ENCODE measurements at places on chromosomes 11 and 22. TPM values are rescaled to one million over a fixed set of nuclear protein-coding genes. Genes with fewer than 3 reads are reported as not detected.

The MYRF gene
- total RNA-seq, result 0.18 TPM

The ALDH3B2 gene
- 0.14 TPM for total RNA-seq

The APOA1 gene
- not detected for total RNA-seq

The RNH1 gene
- total RNA-seq, result 219 TPM

The P2RX6 gene
- total RNA-seq, result 0.21 TPM

The MPPED1 gene
- total RNA-seq, result not detected

The TYMP gene
- 56.6 TPM for total RNA-seq

The SIDT2 gene
- 10.5 TPM for total RNA-seq

The FXYD2 gene
- total RNA-seq, result not detected

The L3MBTL2 gene
- total RNA-seq, result 20.6 TPM

The LMNTD2 gene
- 0.95 TPM for total RNA-seq

The KCTD14 gene
- total RNA-seq, result 11.2 TPM

The PELI3 gene
- total RNA-seq, result 11.1 TPM

The TOMM22 gene
- total RNA-seq, result 83.3 TPM

The APLNR gene
- total RNA-seq, result not detected

The CASP4 gene
- 76.0 TPM for total RNA-seq

The CAVIN3 gene
- total RNA-seq, result 121 TPM

The JAML gene
- total RNA-seq, result not detected

The OR56A1 gene
- not detected for total RNA-seq

The SYCE3 gene
- not detected for total RNA-seq

The SYT8 gene
- total RNA-seq, result 18.1 TPM

The PHF21B gene
- 0.27 TPM for total RNA-seq

The OR4C3 gene
- total RNA-seq, result not detected

The CD248 gene
- total RNA-seq, result not detected

The OR2AG1 gene
- total RNA-seq, result not detected

The C1QTNF4 gene
- total RNA-seq, result 0.14 TPM

The SPINDOC gene
- total RNA-seq, result 20.6 TPM

The MIOX gene
- not detected for total RNA-seq

The RBMXL2 gene
- total RNA-seq, result not detected

The HSCB gene
- 12.0 TPM for total RNA-seq

The LGALS12 gene
- total RNA-seq, result not detected

The GRIA4 gene
- not detected for total RNA-seq

The ELF5 gene
- total RNA-seq, result not detected

The OR52E8 gene
- total RNA-seq, result not detected

The TRIM51 gene
- total RNA-seq, result not detected

The TOB2 gene
- total RNA-seq, result 22.3 TPM

The LAYN gene
- total RNA-seq, result 8.1 TPM

The CNIH2 gene
- 0.34 TPM for total RNA-seq

The TMEM135 gene
- 22.1 TPM for total RNA-seq

The SLC22A6 gene
- not detected for total RNA-seq

The HYOU1 gene
- 149 TPM for total RNA-seq

The CBX7 gene
- 1.2 TPM for total RNA-seq

The CASP5 gene
- not detected for total RNA-seq

The LARGE2 gene
- total RNA-seq, result 48.1 TPM

The KCNK4 gene
- not detected for total RNA-seq

The FGF3 gene
- not detected for total RNA-seq

The CXCR5 gene
- total RNA-seq, result not detected

The CCDC87 gene
- 0.32 TPM for total RNA-seq

The APOBEC3G gene
- 3.6 TPM for total RNA-seq

The CDCA5 gene
- 37.4 TPM for total RNA-seq

The CDC42BPG gene
- total RNA-seq, result 11.1 TPM

The GALNT18 gene
- 36.0 TPM for total RNA-seq

The MDK gene
- total RNA-seq, result 23.4 TPM

The RASL10A gene
- not detected for total RNA-seq

The USP2 gene
- total RNA-seq, result 0.27 TPM

The TMEM179B gene
- 55.0 TPM for total RNA-seq

The CCDC81 gene
- total RNA-seq, result 0.14 TPM

The TESMIN gene
- 6.3 TPM for total RNA-seq

All from foreskin keratinocyte (primary cell).